Cerebellar nuclear complex (tissue), 1 donor: ENCODE measurements at places on chromosomes 3 and 15.

DNA sequence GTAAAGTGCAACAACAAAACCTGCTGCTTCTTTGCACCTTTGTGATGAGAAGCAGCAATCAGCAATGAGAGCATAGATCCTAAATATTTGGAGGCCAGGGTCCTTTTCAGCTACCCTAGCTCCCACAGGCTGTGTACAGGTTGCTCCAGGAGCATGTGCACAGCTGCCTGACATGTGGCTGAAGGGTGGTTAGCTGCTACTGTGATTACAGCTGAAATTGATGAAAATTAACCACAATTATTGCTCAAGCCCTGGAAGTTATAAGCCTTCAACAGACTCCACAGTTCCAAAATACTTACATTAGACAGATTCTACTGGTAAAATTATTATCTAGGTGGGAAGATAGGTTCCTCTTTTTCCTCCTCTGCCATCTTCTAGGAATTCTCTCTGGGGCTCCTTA is 28.5 kb downstream of the COMMD2 start:
- DNase-seq = no peak

DNA sequence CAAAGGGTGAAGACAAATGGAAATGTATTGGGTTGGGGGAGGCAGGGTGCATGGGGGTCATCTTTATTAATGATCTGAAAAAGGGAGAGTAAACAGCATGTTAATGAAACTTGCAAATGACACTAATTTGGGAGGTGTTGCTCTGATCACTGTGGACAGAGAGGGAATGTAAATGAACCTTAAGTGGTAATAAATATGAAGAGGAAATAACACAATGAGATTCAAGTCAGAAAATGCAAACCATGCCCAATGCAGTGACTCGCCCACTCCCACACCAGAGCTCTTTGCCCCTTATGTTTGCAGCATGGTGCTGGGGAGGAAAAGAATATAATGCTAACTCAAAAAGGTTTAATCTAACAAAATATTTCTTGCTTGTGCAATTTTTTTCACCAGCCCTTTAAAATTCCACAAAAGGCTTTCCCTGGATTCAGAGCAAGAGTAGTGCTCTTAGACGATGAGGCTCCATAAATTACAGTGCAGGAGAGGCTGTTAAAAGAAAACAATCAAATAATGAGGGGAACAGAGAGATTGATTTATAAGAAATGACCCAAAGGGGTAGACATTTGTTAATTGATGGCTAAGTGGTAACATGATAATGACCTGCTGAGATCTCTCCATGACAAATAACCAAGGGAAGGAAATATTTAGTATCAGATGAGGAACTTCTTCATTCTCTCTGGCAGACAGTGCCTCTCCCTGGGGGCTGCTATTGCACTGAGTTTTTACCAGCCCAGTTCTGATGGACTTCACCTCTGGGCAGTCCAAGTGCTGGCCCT is 210.0 kb upstream of the PPP2R3A start:
- no peak for DNase-seq

- no peak for DNase-seq
These were observed 96.5 kb downstream of the CCNL1 start for GRCh38 chr3:157063469-157063868.

DNA sequence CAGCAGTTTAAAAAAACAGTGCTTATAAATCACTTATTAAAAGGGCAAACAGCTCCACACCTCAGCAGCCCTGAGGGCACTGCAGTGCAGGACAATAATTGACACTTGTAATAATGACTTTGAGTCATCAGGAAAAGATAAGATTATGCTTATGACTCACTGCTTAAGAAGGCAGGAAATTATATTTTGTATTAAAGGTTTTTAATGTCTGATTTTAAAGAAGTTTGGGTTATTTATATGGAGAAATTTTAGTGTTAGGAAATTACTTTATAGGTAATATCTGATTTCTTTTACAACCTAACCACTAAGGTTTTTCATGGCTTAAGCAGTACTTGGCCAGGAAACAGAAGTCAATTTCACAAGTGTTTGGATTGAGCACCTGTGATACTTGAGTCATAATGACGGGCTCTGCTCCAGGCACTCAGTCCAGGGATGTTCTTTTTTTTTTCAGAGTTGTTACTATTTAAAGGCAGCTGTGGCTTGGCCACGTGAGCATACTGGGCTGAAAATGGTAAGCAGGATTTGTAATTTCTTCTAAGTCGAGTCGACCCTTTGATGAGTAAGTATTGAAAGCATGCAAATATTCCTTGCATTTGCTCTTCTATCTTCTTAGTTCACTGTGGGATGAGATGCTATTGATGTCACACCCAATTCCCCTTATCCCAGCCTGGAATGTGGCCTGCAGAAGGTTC is 21.6 kb upstream of the SLC6A20 start:
- no peak for DNase-seq

- no peak for DNase-seq
These were observed 500 bp downstream of the PARP6 start for GRCh38 chr15:72271895-72272212.

- DNase-seq = no peak
These were observed 885.2 kb upstream of the CFAP20DC start for GRCh38 chr3:59935025-59935424.

DNA sequence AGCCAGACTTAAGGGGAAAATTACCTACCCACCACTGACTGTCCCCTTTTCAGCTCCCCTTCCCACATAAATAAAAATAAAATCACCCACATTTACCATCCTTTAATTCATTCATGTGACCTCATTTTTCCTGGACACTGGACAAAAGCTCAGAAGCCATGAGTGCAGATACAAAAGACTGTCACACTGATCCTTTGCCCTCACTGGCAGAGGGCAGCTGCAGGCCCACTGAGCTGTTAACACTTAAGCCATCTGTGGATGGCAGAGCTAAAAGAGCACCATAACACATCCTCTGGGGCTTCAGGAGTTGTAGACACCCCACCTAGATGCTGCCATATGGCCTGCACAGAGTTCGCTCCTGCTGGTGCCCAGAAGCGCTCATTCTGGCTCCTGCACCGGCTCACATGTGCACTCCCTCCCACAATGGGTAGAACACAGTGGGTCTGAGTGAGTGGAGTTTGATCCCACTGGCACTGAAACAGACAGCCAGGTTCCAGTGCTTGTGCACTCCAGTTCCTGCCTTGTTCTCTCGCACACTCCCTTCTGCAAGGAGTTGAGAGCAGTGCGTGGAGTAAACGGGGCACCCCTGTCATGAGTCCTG is 38.8 kb downstream of the EDC3 start:
- no peak for DNase-seq

DNA sequence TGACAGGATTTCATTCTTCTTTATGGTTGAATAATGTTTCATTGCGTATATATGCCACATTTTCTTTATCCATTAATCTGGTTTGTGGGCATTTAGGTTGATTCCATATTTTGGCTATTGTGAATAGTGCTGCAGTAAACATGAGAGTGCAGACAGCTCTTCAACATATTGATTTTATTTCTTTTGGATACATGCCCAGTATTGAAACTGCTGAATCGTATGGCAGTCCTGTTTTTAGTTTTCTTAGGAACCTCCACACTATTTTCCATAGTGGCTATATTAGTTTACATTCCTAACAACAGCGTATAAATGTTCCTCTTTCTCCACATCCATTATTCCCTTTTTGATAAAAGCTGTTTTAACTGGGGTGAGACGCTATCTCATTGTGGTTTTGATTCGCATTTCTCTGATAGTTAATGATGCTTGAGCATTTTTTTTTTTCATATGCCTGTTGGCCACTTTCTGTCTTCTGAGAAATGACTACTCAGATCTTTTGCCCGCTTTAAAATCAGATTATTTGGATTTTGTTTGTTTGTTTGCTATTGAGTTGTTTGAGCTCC is 21.7 kb downstream of the AQP9 start:
- no peak for DNase-seq

DNA sequence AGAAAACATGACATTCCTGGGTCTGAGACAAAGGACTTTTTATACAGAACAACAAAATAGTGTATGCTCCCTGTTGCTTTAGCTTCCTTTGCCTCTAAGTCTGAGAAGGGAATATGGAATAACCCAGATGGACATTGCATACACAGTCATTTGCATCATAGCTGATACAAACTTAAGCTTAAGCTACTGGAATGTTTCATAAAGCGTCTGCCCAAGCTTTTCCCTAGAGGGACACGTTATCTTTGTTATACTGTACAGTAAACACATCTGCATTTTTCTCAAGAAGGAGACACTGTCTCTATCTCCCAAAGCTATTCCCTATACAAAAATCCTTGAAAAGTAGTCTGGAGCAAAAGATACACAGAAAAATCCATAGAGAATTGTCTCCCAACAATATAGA is 775.0 kb downstream of the DIPK2A start:
- DNase-seq = no peak

- DNase-seq = no peak
These were observed 650 bp downstream of the PYGO1 start for GRCh38 chr15:55587321-55588069.

DNA sequence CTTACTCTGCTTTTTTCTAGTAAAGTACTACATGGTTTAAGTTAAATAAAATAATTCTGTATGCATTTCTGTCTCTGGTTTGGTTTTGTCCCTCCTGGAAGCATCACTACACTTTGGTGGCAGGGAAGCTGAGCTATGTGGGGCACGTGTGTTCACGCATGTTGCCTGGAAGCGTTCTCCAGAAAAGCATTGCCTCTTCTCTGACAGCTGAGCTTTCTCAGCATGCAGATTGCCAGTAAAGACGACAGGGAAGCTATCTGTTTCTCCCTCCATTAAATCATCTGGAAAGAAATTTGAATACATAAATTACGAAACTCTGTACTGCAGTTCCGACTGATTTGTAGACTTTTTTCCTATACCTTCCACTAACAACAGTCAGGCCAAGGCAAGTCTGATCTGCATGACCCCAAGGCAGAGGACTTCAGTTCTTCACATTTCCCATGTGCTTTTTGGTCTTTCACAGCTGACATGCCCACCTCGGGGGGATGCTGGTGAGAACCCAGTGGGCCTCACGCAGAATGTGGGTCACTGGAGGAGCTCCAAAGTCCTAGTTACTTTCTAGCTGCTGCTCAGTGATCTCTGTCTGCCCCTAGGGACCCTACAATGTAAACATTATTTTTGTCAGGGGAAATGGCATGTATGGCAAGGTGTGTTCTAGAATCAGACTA is 43.0 kb downstream of the PGPEP1L start:
- DNase-seq = no peak

DNA sequence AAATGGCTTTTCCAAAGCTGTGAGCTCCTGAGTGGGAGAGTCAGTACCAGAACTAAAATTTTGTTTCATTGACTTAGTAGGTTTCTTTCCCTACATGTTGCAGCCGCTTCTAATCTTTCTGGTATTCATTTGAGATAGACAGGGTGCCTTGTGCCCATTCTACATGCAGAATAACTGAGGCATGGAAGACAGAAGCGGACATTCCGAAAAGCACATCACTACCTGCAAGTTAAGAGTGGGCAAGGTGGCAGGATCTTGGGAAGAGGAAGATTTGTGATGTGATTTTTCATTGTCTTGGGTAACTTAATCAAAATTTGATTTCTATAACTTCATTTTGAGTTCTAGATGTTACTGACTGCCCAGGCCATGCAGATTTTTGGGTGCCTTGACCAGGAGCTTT is 2.0 kb downstream of the MAP2K5 start:
- DNase-seq = no peak

DNA sequence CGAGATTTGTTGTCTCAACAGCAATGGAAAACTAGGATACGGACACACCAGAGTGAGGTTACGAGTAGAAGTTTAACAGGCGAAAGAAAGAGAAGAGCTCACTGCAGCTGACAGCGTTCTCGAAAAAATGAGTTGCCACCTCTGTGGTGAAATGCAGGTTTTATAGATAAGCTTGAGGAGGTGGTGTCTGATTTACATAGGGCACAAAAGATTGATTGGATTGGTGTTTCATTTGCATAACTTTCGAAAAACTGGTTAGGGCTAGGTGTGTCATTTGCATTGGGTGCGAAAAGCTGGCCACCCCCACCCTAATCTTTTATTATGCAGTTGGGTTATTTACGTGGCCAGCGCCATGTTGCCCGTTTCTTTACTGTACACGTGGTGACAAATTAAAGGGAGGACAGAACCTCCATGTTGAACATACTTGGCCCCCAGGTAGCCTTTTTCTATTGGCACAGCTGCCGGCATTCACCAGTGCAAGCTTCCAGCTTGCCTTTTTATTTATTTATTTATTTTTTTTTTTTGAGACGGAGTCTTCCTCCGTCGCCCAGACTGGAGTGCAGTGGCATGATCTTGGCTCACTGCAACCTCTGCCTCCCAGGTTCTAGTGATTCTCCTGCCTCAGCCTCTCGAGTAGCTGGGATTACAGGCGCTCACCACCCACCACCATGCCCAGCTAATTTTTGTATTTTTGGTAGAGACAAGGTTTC is 8.3 kb downstream of the IFT122 start:
- no peak for DNase-seq

DNA sequence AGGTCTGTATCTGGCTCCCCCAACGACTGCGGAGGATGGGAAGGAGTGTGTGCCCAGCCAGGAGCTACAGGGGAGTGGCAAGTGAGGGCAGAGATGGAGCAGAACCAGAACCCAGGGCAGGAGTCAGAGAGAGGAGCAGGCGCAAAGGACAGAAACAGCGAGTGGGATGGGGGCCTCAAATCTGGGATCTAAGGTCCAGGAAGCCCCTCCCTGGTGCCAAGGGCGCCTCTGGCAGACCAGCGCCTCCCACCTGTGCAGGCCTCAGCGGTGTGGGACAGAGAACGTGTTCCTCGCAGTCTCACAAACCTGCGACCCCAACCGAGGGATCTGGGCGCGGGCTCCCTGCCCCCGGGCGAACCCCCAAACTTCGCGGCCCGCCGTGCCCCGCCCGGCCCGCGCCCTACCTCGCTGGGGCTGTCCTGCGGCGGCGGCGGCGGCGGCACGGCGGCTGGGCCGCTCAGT is 301 bp downstream of the PCBP4 start:
- DNase-seq = no peak

DNA sequence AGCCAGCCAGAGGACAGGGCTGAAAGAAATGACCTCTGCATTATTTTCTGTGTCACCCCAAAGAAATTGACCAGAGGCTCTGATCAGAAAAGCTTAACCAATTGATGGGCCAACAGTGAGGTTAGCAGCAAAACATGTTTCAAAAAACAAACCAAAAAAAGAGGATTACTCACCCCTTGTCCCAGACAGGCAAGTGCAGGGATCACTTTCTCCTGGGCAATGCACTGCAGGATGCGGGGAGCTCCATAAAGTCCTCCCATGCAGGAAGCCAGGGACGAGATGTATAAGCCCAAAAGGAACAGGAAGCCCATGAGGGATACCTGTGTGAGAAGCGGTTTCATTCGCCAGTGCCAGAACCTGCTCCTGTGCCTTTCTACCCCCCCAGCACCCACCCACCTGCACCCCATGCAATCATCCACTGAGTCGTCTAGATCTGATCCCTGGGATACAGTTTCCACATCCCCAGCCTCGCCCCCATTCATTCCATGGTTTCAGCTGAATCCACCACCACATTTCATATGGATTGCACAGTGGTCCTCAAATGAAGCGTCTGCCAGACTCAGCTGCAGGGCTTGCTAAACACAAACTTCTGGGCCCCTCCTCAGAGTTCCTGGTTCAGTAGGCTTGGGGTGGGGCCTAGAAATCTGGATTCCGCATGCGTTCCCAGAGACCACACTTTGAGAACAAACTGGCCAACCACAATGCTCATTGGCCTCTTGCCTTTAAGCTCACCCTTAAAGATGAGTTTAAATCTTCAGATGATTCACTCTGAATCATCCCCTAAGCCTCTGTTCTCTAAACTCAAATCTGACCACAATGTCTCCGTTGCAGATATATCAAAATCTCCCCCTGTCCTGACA is 54.4 kb upstream of the HEG1 start:
- DNase-seq = no peak

GRCh38 chr3:147210676-147211075 is 195.7 kb downstream of the ZIC4 start:
- DNase-seq = no peak
